ENCODE measurements at places on chromosomes 2 and 18. TPM values are rescaled to one million over a fixed set of nuclear protein-coding genes. Genes with fewer than 3 reads are reported as not detected.

GRCh38 chr2:210626849-210627248 lies 70.5 kb downstream of the CPS1 start:
- no peak overlapping the region for H3K4me3 ChIP-seq
- H3K27me3 ChIP-seq = no peaks in the 10 kb centered on the region
- no peak overlapping the region for H3K27ac ChIP-seq
- H3K4me1 ChIP-seq = no peaks in the 10 kb centered on the region
- DNase-seq = no peak
- H3K36me3 ChIP-seq = no peaks in the 10 kb centered on the region

The PRKAG3 gene
- not detected for total RNA-seq

GRCh38 chr2:181077128-181077709 lies 96.8 kb downstream of the UBE2E3 start:
- DNase-seq = no peak
- no peak overlapping the region for H3K4me3 ChIP-seq
- peaks cover 3% of the 10 kb centered on the region for H3K4me1 ChIP-seq
- no peak overlapping the region for H3K27ac ChIP-seq
- H3K36me3 ChIP-seq = no peaks in the 10 kb centered on the region

GRCh38 chr2:73979021-73979420 lies 5.7 kb upstream of the TET3 start:
- H3K4me1 ChIP-seq = peaks cover 41% of the 10 kb centered on the region
- H3K27ac ChIP-seq = no peak overlapping the region
- no peak for DNase-seq
- H3K27me3 ChIP-seq = peaks cover 43% of the 10 kb centered on the region
- no peaks in the 10 kb centered on the region for H3K36me3 ChIP-seq

The CCDC68 gene
- 2.9 TPM for total RNA-seq

The TRIM54 gene
- not detected for total RNA-seq

The DHRS9 gene
- not detected for total RNA-seq

- peaks cover 3% of the 10 kb centered on the region for H3K36me3 ChIP-seq
- peak overlapping the region; percentile 56 for H3K27ac ChIP-seq
- H3K4me3 ChIP-seq = no peak overlapping the region
- H3K27me3 ChIP-seq = peaks cover 7% of the 10 kb centered on the region
Observed at GRCh38 chr2:136206613-136207012, 88.7 kb upstream of the CXCR4 start.

The MSH6 gene
- total RNA-seq = 154 TPM

DNA sequence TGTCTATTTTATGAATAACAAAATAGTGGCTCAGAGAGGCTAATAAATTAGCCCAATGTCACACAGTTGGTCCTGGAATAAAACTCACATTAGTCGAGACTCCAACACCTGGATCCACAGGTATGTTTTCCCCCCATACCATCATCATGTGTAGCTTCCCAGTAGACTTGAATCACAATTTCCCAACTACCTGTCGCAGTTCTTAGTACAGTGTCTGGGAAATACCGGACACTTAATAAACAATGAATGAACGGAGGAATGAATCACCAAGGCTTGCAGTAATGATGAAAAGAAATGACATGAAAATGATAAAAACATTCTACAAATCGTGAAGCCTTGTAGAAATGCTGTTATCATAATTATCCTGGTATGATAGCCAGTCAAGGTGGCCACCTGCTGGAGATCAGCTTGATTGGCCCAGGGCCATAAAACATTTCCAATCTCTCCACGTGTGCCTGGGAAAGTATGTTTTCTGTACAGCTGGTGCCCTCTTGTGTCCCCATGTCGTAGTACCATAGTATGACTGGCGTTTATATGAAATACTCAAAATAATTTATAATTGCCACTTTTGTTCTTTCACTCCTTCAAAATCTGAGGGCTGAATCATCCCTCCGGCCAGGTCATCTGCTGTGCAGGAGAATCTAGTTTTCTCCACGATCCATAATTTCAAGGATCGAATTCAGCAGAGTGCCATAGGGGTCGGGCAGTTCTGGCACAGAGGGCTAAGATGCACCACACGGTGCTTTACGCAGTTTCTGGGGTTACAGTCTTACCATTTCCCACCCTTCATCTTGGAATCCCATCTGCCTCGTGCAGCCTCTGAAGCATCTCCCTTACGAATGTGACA lies 95.4 kb downstream of the LAMA1 start:
- H3K36me3 ChIP-seq = peaks cover 52% of the 10 kb centered on the region
- H3K4me3 ChIP-seq = no peak overlapping the region
- DNase-seq = no peak
- H3K27ac ChIP-seq = peak overlapping the region; percentile 27
- no peaks in the 10 kb centered on the region for H3K4me1 ChIP-seq

DNA sequence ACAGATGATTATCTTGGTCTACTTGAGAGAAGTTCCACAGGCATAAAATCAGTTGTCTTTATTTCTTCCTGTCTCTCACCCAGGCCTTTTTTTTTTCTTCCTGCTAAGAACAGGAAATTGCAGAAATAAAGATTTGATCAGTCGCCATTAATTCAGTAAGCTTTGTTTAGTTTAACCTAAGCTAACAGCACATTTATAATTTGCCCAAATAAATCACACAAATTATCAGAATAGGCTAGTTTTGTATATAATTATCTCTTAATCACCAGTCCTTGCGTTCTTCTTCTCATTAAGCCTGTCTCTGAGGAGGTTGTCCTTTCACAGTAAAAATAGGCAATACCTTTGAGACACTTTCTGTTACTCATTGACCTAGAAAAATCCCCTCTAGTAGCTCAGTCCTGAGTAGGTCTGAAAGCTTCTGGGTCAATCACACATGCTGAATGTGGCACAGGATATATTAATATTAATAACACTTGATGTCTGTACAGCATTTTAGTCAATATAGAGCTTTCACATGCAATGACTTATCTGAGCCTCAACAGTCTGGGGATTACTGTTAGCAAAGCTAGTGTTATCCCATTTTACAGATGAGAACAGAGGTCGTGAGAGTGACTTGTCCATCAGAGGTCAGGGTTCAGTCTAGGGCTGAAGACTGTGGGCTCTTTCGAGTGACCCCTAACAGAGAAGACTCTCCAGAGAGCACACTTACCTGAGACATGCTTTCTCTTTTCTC lies 11.2 kb upstream of the STK17B start:
- H3K27ac ChIP-seq = no peak overlapping the region
- H3K27me3 ChIP-seq = peaks cover 3% of the 10 kb centered on the region
- H3K4me1 ChIP-seq = no peaks in the 10 kb centered on the region
- no peak overlapping the region for H3K4me3 ChIP-seq

DNA sequence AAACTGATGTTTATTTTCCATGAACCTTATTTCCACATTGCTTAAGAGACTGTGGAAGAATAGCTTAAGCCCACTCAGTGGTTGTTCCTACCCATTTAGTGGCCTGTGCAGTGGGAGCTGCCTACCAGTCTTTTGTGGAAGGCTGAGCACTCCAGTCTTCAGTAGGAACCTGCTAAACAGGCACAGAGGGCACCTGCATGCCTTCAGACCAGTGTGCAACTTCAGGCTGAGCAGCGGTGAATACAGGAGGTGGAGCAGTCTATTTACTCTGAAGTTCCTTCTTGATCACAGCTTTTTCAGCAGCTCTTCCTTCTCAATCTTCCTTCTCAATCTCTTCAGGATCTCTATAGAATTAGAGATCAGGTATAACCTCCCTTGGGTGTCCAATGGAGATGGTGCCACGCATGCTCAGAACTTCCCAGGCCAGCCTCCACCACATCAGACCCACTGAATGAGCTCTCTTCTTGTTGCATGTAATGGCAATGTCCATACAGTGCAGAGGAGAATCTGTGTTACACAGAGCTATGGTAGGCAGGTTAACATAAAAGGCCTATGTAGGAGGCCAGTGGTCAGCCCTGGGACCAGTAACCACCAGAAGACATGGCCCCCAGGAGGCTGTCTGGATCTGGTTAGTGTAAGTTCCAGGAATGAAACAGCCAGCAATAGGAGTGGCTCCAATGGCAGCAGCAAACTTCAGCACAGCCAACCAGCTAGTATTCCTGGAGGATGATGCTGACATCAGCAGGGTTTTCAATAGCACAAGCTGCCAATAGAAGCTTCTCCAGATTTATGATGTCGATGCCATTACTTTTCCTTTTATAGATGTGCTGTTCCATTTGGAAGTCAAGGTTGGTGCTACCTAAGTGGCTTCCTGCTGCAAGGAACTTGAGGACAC lies 47.9 kb upstream of the MAT2A start:
- no peaks in the 10 kb centered on the region for H3K4me1 ChIP-seq
- no peak overlapping the region for H3K27ac ChIP-seq
- H3K36me3 ChIP-seq = no peaks in the 10 kb centered on the region
- no peak overlapping the region for H3K4me3 ChIP-seq

DNA sequence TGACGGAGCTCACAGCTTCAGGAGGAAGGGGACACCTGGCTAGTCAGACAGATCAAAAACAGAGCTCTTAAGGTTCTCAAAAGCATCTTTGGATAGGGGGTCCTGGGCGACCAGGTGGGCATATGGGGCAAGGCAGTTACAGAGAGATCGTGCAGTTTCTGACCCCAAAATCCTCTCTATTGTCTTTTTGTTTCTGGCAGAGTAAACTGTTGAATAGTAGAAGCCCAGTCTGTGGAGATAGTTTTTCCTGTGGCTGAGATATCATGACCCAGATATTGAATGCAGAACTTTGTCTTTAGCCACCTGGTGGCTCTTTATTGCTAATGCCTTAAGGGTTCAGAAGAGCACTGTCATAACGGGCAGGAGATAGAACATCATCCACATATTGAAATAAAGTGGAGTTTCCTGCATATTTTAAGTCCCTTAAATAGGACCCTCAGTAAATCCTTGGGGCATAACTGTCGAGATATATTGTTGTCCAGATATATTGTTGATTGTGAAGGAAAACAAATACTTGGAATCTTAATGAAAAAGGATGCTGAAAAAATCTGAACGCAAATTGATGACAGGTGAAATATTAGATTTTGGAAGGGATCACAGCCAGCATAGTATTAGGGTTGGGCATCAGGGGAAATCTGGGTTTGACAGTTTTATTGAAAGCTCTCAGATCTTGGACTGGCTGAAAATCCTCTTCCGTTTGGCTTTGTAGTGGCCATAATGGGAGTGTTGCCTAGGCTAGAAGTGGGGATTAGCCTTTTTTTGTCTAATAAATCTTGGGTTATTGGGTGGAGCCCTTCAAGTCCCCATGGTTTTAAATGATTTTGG lies 14.1 kb upstream of the ZDBF2 start:
- no peak for DNase-seq
- no peaks in the 10 kb centered on the region for H3K36me3 ChIP-seq
- no peak overlapping the region for H3K27ac ChIP-seq
- no peaks in the 10 kb centered on the region for H3K4me1 ChIP-seq

DNA sequence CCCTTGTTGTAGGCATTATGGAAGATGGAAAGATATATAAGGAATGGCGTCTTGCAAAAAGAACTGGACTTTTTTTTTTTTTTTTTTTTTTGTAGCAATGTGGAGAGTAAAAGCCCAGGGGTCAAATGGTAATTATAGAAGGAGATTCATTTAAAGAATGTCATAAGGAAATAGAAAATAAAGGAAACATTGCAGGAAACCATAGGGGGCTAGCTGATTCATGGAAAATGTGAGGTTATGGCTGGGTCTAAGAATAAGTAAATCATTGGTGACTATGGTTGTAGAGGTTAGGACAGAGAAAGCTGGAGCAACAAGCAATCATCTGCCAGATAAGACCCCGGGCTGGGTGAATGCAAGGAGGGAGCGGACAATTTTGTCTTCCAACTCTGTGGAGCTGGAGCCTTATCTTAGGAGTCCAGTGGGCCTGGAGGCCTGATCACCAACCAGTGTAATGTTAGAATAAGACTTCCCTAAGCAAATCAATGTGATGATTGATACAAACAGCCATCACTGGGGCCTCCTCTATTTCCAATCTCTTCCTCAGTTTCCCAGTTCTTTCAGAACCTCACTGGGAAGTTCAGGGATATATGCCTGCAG lies 201.2 kb upstream of the TNP1 start:
- H3K36me3 ChIP-seq = no peaks in the 10 kb centered on the region
- no peak overlapping the region for H3K27ac ChIP-seq
- peaks cover 5% of the 10 kb centered on the region for H3K4me1 ChIP-seq
- H3K4me3 ChIP-seq = no peak overlapping the region

The DPP4 gene
- total RNA-seq = 3.3 TPM

DNA sequence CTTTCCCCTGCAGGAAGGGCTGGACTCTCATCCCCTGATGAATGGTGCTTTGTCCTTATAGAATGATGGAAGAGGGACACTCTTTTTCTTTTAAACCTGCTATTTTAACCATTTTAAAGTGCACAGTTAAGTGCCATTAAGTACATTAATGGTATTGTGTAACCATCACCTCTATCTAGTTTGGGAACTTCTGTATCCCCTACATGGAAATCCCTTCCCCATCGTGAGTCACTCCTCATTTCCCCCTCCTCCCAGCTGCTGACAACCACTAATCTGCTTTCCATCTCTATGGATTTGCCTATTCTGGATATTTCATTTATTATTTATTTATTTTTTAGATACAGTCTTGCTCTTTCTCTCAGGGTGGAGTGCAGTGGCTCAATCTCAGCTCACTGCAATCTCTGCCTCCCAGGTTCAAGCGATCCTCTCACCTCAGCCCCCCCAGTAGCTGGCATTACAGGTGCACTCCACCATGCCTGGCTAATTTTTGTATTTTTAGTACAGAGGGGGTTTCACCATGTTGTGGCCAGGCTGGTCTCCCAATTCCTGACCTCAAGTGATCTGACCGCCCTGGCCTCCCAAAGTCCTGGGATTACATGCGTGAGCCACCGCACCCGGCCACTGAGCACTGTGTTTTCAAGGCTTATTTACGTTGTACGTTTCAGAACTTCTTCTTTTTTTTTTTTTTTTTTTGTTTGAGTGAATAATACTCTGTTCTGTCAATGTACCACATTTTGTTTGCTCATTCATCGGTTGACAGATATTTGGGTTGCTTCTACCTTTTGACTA lies 15.8 kb downstream of the DGKD start:
- no peak for DNase-seq
- no peak overlapping the region for H3K27ac ChIP-seq
- no peak overlapping the region for H3K4me3 ChIP-seq

DNA sequence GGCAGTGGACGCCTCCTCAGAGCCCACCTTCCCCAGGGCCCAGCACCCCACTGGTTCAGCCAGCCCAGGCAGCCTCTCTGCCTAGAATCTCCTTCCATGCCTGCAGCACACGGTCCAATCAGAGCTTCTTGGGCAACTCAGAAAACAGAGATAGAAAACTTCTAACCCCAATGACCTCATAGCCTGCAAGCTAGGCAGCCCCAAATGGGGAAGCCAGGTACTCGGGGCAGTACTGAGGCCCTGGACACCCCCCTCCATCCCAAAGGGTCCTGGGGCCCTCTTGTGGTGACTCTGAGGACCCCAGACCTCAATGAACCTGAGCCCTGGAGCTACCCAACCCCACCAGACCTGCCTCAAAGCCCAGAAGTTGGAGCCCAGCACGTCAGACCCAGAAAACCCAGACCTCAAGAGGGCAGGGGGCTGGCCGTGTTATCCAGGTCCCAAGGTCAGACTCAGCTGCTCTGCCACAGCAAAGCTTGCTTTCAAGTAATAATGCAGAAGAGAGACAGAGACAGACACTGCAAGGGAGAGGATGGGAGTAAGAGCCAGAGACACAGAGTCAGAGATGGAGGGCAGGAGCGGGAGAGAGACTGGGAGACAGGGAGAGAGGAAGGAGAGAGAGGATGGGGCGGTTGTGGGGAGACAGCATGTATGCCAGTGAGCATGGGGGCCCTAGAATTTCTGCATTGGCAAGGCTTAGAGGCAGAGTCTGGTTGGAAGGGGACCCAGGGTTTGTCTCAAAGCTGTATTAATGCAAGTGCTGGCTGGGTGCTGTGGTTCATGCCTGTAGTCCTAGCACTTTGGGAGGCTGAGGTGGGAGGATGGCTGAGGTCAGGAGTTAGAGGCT lies 28.2 kb downstream of the SERTAD2 start:
- no peaks in the 10 kb centered on the region for H3K36me3 ChIP-seq
- H3K4me3 ChIP-seq = no peak overlapping the region
- no peak for DNase-seq
- H3K27me3 ChIP-seq = peaks cover 3% of the 10 kb centered on the region
- H3K4me1 ChIP-seq = peaks cover 2% of the 10 kb centered on the region
- H3K27ac ChIP-seq = peak overlapping the region; percentile 44

All from progenitor cell of endocrine pancreas (in vitro differentiated cells).